ENCODE measurements at places on chromosomes 1 and 21. TPM values are rescaled to one million over a fixed set of nuclear protein-coding genes. Genes with fewer than 3 reads are reported as not detected.

Gene CAPZA1
- polyA plus RNA-seq: 156 TPM

Gene LDLRAD1
- polyA plus RNA-seq: not detected

Gene ATP1A4
- polyA plus RNA-seq: not detected

Gene PDE9A
- polyA plus RNA-seq: 73.8 TPM

Gene VAV3
- 33.7 TPM for polyA plus RNA-seq

All from Purkinje cell (primary cell).